ENCODE measurements at places on chromosomes 2 and 18.
A peak's percentile ranks its signal among the peaks of the same experiment; 100 is the strongest.

- DNase-seq = no peak
Observed at GRCh38 chr2:216932863-216933548, 73.1 kb upstream of the TNP1 start.

DNA sequence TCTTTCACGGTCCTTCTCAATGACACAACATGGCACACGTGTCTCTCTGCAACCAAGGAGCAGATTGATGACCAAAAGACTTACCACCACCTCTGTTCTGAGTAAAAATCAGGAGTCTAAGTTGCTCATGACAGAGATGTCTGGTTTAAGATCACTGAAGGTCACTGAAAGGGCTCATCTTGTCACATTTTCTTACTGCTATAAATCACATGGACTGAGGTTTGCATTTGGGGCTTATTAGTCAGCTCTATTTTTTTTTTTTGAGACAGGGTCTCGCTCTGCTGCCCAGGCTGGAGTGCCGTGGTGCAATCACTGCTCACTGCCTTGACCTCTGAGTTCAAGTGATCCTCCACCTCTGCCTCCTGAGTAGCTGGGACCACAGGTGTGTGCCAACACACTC is 19.4 kb downstream of the CFLAR start:
- DNase-seq = no peak

GRCh38 chr2:55843096-55843993 is 80.2 kb downstream of the EFEMP1 start:
- no peak for DNase-seq

- no peak for DNase-seq
Observed at GRCh38 chr2:218743068-218743467, 32.4 kb downstream of the TTLL4 start.

GRCh38 chr2:199460846-199461710 is 3.3 kb upstream of the SATB2 start:
- DNase-seq = no peak

GRCh38 chr18:56541793-56542192 is 96.6 kb downstream of the TXNL1 start:
- DNase-seq = no peak

GRCh38 chr2:145106293-145106692 is 586.4 kb upstream of the ZEB2 start:
- DNase-seq = no peak

GRCh38 chr2:1593371-1594122 is 150.8 kb downstream of the PXDN start:
- DNase-seq = no peak

DNA sequence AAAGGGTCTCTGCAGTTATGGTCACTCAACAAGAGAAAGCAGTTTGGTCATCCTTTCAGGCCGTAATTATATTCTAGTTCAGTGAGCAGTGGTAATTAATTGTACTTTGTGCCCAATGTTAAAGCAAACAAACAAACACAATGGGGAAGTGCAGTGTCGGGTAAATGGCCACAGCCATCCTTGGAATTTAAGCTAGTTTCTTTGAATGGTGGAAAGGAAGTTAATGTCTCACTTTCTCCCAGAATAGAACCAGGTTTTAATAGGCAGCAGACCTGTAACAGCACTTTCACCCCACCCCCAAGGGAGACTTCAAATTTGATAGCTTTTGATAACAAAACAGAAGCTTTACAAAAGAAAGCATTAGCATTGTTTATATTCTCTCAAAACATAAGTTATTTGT is 20.0 kb upstream of the ITGAV start:
- no peak for DNase-seq

DNA sequence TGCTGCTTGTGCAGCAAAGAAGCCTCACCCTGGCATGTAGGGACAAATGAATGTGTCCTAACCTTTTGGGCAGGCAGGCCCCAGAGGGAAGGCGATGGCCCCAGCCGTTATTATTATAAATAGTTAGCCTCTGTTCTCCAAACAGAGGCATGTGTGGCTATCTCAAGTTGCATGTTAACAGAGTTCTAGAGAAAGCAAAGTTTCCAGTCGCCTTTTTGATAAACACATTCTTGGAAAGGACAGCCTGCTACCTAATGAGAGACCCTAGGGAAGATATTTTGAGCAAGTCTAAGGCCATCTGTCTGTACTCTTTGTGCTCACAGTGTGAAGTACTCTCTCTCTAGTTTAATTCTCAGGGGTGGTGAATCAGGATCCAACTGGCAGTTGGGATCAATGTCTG is 97.4 kb upstream of the FHL2 start:
- no peak for DNase-seq

DNA sequence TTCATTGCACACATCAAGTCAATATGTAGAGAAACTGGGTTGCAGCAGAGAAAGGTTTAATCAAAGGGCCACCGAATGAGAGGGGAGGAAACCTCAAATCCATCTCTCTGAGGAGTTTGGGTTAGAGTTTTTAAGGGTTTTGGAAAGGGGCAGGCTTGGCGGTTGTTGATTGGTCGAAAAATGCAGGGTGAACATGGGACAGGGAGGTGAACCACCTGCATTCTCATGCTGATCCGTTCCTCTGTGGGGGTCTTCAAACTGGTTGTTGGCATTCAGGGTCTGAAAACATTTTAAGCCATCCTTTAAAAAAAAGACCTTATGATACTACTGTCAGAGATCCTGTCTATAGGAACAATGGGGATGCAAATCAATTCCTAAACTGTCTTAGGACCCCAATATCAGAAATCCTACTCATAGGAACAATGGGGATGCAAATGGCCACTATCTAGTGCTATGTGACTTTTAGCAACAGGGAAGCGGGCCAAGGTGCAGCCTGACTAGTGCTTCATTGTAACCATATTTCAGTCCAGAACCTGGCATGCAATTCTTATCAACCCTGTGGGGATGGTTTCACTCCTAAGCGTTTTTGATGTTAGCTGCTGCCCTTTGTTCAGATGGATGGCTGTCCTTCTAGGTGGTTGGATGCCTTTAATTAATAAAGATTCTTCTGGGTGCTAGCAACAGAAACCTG is 120.1 kb upstream of the MGAT5 start:
- DNase-seq = no peak

- no peak for DNase-seq
Observed at GRCh38 chr2:96894151-96894531, 24.3 kb upstream of the SEMA4C start.

- no peak for DNase-seq
Observed at GRCh38 chr2:98519156-98519555, 74.5 kb downstream of the INPP4A start.

DNA sequence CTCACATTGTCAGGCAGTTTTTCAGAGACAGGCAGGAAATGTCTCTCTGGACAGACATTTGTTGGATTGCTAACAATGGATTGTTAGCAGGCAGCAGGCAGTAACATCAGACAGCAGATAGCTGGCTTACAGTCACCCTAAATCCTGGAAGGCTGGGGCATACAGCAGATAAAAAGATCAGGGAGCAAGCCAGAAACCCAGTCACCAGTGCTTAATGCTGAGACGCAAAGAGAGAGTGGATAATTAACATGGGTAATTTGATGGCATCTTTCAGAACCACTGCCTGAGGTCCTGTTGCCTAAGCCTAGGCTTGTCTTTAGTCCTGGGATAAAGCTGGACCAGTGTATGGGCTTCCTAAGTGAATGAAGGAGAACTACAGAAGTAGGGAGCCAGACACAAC is 22.4 kb downstream of the MC4R start:
- DNase-seq = no peak

DNA sequence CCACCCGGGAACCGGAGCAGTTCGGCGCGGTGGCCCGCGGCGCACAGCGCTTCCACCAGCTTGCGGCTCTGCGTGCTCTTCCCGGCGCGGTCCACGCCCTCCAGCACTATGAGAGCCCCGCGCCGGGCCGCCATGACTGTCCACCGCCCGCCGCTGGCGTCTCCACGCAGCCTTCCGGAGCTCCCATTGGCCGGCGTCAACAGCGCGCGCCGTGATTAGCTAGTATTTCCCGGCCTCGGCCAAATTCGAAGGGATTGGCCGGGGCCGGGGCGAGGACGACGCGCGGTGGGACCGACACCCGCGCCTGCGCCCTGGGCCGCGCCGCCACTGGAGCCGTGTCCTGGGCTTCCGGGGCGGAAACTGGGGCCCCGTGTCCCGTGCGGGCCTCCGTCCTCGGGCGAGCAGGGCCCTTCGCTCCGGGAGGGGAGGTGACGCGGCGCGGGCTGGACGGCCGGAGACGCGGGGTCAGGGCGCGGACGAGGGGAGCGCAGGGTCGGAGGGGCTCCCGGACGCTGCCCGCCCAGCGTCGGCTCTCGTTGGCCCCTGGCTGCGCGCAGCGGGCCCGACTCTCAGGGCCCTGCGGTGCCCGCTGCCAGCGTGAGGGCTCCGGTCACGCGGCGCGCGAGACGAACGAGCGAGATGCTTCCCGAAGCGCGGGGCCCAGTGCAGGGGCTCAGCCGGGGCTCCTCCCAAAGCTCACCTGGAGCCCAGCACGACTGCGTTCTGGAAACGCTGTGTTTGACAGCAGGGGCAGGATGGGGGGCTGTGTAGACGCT is at the start of gene DTYMK:
Gene DTYMK (minus strand): TSS at position 166 of the 776 bp plus-strand sequence. CDS start 32 bp downstream, at position 134.
- peak; percentile 87 for DNase-seq

DNA sequence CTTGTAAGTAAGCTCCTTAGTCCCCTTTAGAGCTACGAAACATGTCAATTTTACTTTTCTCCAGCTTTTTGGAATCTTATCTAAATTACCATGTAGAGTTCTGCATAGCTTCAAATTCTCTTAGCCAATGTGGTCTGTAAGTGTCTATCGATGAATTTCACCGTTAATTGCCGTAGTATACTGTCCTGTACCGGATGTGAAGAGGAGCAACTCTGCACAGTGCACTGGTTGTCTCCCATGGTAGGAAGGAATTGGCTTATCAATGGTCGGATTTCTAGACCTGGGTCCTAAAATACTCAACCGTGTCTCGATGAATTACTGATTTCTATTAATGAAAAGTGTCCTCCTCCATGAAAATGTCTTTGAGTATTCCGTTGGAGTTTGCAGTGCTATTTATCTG is 1.9 kb downstream of the NOP58 start:
- DNase-seq = no peak

- no peak for DNase-seq
Observed at GRCh38 chr2:86138736-86139625, 32.9 kb downstream of the PTCD3 start.

- no peak for DNase-seq
Observed at GRCh38 chr18:45167631-45168280, 447.5 kb upstream of the SLC14A2 start.

DNA sequence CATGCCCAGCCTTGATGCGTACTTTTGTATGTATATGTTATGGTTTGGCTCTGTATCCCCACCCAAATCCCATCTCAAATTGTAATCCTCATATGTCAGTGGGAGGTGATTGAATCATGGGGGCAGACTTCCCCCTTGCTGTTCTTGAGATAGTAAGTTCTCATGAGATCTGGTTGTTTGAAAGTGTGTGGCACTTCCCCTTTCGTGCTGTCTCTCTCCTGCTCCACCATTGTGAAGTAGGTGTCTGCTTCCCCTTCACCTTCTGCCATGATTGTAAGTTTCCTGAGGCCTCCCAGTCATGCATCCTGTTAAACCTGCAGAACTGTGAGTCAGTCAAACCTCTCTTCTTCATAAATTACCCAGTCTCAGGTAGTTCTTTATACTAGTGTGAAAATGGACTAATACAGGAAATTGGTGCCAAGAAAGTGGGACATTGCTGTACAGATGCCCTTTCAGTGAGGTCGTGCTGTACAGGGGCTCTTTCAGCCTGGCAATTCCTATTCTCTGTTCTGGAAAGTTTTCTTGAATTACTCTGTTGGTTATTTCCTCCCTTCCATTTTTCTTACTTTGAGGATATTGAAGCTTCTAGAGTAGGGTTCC is 38.2 kb downstream of the KCMF1 start:
- no peak for DNase-seq

DNA sequence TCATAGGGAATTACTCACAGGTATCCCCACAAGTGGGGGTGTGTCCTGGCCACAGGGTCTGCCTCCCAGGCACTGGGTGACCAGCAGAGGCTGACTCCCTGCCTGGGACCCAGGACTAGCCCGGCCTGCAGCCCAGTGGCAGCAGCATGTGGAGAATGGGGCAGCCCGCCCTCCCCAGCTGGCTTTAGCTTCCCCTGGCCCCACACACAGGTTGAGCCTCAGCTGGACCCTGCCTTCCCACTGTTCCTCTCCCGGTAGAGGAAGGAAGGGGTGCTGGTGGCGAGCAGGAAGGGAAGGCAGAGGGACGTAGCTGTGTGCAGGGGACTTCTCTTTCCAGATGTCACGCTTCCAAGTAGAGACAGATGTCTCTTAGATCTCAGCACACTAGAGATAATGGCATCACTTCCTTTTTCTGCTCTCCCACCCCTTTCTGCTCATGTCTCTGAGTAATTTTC is 51.4 kb downstream of the EMILIN2 start:
- DNase-seq = no peak

DNA sequence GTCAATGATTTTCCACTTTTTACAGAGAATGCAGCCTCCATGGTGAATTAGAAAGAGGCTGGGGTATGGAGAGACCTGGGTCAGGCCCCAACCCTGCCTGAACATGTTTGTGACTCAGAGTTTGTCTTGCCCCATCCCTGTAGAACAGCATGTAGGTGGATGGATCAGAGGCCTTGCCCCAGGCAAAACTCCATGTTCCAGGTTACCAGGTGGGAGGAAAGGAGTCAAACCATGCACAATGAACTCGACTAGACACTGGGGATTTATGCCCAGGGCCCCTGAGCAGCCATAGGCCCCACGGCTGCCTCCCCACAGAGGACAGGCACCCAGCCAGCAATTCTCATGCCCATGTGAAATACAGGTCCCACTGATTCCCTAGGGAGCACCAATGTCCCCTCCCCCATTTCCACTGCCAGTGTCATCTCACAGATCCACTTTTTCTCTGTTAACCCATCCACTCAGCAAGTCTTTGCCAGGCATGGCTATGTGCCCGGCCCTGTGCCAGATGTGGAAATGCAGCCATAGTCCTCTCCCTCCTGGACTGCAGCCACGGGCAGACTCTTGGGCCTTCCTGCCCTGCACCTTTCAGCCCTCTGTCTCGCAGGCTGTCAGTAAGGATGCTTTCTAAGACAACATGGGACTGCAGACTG is 737.8 kb upstream of the HS6ST1 start:
- DNase-seq = no peak

DNA sequence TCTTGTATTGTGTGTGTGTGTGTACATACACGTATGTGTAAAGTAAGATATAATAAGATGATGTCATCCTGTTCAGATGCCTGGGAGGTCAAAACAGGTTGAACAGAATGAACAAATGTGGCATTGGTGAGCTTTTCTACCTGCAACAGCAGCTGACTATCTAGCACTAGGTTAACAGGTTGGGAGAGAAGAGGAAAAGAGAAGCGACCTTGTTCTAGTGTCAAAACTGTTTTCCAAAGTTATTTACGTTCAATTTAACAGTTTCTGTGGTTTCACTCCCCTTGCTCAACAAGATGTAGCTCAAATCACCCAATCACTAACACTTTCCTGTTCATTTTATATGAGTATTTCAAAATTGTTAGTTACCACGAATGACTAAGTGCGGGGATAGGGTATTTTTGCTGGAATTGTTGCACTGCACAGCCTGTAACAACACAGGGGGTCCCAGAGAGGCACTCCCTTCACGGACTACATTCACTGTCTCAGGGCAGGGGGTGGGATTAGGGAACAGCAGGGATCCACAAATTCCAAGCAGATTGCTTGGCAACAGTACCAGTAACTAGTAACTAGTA is 67.5 kb upstream of the DTNB start:
- DNase-seq = no peak

- no peak for DNase-seq
Observed at GRCh38 chr2:116487336-116487735, 1327.2 kb upstream of the DDX18 start.

GRCh38 chr2:47520825-47521665 is 118.1 kb downstream of the MSH2 start:
- DNase-seq = peak; percentile 47

All from stimulated activated CD8-positive, alpha-beta memory T cell treated with anti-CD3 and anti-CD28 coated beads, Interleukin-7, amount 100 ng/mL, for 1 hour (primary cell).